ENCODE measurements at places on chromosomes 3 and 15.

GRCh38 chr3:58482917-58483636 lies 8.8 kb upstream of the KCTD6 start:
- peak; percentile 56 for DNase-seq

DNA sequence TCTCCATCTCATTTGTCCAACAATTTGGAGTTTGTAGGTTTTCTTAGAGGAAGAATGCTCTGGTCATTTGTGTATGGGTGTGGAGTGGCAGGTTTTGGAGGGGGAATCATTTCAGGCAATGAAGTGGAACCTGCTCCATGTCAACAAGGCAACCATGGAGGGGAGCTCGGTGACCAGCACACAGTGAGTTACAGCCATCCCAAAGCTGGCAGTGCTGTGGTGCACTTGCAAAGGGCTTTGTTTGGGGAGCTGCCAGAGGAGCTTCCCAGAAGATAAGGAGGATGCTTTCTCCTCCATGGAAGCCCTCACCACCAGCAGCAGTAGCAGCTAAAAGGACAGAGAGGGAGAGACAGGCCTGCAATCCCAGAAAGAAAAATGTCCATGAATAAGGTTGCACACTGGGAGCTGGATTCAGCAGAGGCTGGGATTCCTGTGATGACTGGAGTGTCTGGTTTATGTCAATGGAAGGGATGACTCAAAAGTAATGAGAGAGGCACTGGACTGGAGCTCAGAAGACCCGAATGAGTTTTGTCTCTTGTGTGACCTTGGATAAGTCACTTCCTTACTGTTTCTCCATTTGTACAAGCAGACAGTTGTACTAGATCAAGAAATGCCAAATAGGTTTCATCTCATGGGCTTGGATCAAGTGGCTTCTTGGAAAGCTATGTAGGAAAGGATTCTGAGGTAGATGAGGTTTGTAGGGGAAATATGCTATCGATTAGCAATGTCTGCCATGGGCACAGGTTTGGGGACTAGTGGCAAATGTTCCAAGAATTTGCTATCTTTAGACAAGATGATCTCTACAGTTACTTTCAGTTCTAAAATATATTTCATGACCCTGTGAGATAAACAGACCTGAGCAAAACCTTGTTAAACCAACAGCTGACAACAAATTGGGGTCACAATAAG lies 27.2 kb upstream of the UBE2Q2 start:
- DNase-seq: no peak

- no peak for DNase-seq
Measured at GRCh38 chr15:41879321-41879845, 14.5 kb downstream of the SPTBN5 start.

GRCh38 chr15:95733931-95734330 lies 596.6 kb upstream of the NR2F2 start:
- no peak for DNase-seq

DNA sequence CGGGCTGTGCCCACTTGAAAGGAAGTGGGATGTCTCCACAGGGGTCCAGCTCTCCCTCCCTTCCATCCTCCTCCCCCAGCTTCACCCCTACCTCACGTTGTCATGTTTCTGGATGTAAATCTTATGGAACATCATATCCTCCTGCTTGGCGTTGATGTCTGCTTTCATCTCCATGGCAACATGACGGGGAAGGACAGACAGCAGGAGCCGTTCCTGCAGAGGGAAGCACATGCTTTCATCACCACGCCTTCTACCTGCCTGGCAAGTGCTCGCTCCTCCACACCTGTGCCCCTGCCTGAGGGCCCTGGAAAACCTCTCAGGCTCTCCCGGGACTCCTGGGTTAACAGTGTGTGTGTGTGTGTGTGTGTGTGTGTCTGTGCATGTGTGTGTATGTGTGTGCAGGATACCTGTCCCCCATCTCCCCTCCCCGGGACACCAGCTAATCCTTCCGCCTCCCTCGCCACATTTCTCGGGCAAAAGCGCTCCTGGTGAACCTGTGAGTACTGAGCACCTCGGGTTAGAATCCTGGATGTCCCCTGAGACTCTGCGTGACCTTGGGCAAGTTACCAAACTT lies 101.1 kb downstream of the ADCY5 start:
- no peak for DNase-seq

DNA sequence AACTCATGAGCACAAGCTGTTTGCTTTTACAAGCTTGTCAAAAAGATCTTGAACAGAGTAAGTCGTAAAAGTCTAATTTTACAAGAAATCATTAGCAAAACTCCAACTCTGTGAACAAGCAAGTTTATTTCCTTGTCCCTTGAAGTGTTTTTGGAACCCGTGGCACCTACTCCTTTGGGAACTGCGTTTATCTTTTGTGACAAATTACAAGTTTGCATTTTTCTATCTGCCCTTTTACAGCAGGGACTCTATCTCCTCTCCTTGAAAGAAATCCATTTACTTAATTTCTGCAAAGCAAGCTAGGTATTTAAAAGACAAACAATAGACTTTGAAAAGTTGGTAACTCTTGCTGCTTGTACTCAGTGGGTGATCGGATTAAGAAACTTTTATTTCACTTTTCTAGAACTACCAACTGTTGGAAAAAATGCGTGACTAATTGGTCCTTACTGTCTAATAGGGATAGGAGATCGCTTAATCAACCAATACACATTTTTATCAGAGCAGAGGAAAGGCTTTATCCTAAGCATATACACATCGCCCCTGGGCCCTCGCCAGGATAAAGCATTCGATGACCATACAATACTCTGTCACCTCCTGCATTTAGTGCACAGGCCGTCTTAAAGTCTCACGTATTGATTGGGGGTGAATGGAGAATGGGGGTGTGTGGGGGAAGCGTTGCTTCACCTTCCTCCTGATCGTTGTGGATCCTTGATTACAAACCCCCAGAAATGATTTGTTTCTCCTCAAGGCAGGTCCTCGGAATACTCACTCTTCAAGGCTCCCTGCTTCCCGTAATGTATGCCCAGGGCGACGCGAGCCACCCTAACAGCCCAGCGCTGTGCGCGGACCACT lies 1.7 kb downstream of the PRTG start:
- no peak for DNase-seq

DNA sequence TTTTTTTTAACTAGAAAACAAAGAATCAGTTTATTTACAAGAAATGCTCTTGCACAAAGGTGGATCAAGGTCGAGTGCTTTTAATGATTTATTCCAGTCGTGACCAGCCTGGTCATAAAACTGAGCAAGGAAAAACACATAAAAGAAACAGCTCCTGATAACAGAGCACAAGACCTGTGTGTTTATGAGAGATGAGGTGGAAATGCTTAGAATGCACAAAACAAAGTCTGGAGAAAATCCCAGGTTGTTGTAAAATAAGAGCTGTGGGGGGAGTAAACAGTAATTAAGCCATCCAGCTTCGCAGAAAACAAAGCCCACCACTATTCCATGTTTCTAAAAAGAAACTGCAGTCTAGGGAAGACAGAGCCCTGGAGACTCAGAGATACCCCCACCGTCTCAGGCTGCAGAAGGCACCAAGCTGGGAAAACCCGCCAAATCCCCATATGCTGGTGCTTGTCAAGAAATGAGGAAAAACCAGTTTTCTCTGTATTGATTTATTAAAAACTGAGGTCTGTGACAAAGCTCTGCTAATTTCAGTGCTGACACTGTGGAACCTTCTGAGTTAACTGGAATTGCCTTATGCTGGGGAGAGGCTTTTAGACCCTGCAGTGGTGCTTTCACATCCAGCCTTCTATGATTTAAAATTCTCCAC lies 139.3 kb downstream of the ADAMTS17 start:
- DNase-seq: no peak

DNA sequence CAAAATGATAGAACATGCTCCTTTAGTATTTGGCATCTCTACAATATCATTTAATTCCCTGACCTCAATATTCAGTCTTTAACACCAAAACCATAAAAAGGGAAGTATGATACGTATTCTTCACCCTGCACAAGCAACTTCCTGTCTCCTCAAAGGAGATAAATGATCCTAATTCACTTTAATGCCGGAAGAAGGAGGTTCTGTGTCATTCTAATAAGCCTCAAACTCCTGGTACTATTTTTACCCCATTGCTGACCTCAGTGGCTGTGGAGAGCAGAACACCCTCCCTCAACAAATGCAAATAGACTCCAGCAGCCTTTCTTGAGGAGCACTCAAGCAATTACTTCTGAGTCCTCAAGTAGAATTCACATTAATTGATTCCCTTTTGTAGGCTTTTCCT lies 173.3 kb downstream of the TMEM108 start:
- peak; percentile 37 for DNase-seq

DNA sequence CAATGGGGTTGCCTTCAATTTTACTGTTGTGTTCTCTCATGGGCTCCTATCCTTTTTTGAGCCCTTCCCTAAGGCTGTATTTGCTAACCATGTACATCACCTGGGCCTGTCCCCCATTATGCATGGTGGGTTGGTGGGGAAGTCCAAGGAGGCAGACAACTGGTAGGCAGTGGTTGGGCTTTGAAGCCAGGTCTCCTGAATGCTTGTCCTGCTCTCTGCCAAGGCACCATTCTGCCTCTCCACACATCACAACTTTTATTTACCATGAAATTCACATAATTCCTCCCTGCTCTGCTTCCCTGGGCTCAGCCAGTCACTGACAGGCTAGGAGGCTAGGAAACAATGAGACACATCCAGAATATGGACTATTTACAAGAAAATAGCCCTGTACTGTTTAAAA lies 41.0 kb upstream of the COPB2 start:
- DNase-seq: no peak

DNA sequence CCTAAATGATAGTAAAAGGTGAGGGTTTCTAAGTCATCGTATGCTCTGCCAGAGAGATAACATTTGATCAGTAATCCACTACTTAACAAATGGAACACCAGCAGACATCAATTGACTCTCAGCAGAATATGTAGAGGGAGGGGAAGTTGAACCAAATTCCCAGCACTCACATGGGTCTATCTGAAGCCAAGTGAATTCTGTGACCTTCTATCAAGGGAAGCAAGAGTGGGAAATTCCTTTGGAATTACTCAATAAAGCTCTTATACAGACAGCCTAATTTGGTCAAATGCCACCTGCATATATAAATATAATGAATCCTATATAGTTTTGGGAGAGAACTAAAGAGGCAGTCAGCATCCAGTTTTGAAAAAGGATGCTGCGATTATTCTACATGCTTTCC lies 15.8 kb upstream of the KCNMB2 start:
- DNase-seq: no peak

- DNase-seq: no peak
Measured at GRCh38 chr3:100149713-100150415, 35.6 kb upstream of the FILIP1L start.

DNA sequence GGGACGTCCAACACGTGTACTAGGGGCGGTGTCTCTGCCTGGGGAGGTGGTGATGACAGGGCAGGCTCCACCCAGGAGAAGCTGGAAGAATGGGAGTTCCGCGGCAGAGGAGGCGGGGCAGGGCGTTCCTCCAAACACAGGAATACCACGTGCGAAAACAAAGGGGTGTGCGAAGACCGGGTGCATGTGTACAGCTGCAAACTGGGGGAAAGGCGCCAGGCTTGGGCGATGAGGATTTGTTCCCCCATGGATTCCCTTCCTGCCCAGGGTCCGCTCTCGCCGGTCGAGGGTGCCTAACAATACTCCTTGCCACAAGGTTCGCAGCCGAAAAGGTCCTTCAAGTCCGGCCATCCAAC lies 500 bp upstream of the ZSCAN2 start:
- peak; percentile 91 for DNase-seq
